Stimulated activated CD8-positive, alpha-beta memory T cell treated with anti-CD3 and anti-CD28 coated beads, Interleukin-12 subunit alpha, Interleukin-12 subunit beta, amount 100 ng/mL, for 1 hour (primary cell): ENCODE measurements at places on chromosomes 4 and X.

GRCh38 chr4:127957105-127957504, 7.9 kb downstream of the MFSD8 start:
- DNase-seq = no peak

DNA sequence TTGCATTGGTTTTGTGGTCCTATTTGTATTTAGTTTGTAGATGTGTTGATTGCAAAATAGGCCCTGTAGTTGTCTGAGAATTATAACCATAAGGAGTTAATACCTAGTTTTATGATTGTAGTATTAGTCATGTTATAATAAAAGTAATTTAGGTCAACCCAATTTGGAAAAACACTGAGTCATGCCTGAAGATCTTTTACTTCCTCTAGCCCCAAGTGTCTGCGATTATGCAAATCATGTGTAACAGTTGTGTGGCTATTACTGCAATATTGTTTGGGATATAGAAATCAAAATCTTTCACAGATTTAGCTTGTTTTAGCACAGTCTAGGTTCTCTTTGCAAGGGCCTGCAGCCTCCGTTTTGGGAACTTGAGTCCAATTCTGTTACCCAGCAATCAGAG, 12.6 kb downstream of the SRD5A3 start:
- DNase-seq = no peak

- DNase-seq = no peak
Measured at GRCh38 chr4:140000232-140000631, 153.8 kb downstream of the MAML3 start.

GRCh38 chr4:54228056-54228527, 1.0 kb upstream of the PDGFRA start:
- no peak for DNase-seq

DNA sequence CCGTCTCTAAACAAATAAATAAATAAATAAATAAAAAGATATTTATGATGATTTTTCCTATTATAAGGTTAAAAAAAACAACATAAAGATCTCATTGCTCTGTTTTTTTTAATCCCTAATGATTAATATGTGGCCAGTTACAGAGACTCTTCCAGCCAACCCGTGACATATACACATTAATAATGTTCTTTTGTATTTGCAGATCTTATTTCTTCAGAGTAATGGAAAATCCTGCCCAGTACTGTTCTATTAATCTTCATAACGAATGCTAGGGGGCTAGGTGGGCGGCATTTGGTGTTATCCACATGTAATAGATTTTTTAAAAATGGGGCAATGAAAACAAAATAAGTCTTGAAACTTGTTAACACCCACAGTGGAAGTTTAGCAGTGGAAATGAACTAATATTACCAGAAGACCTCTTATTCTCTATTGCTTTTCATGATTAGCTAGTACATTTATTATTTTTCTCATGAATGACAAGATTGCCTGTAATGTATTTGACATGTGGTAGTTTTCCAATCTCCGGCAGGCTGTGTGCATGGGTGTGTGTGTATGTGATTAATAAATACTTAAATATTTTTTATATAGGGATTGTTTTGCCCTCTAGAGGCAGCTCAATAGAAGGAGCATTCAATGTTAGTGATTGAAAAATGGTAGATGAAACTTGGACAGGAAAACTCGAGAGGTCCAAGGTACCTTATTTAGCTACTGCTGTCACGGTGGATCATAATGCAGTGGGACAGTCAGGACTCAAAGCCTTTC, 457.4 kb downstream of the IL1RAPL1 start:
- no peak for DNase-seq

GRCh38 chrX:137999071-137999470, 433.1 kb downstream of the ZIC3 start:
- DNase-seq = no peak

DNA sequence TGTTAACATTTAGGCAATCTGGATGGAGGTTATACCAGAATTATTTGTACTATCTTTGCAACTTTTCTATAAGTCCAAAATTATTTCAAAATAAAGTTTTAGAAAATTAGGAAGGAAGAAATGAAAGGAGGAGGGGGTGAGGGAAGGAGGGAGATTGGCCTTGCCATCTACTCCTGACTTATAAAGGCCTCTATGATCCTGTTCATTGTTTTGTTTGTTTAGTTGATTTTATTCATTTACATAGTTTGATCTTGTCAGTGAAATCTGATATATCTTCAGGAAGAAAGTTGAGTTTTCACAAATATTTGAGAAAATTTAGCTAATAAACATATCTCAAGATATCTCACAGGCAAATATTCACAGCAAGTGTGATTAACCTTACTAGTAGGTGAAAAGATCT, 189.3 kb upstream of the NOCT start:
- DNase-seq = no peak

DNA sequence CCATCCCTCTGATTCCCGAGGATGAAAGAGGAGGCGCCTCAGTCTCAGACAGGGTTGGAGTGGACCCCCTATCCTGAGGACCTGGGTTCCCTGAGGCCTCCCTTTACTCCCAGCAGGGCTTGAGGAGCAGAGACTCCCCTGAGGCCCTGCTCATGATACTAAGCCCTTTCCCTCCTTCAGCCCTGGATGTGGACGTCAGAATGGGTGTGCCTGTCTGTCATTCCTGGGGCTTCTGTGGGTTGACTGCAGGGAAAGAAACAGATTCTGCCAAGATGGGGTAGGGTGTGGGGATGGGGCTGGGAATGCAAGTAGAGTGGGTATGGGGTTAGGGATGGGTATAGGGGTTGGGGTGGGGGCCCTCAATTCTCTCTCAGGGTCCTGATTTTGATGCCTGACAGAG, 21.1 kb downstream of the MAGEA10 start:
- no peak for DNase-seq

DNA sequence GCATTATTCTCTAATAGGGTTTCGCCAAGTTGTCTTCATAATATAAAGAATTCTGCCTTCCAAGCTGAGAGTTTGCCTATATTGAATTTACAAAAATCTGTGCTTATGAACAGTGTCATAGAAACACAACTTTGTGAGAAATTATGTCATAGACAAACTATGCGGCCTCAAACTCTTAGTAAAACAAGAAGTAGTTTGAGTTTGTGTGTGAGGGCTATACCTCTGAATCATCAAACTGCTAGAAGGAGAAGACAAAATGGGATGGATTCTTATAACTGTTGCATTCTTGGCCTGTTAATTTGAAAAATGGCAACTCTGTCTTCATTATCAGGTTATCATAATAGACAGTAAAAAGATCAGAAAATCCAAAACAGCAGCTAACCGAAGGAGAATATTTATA, 46.1 kb upstream of the NAP1L5 start:
- DNase-seq = no peak

- DNase-seq = no peak
Measured at GRCh38 chr4:112564706-112565270, 48.8 kb upstream of the NEUROG2 start.

DNA sequence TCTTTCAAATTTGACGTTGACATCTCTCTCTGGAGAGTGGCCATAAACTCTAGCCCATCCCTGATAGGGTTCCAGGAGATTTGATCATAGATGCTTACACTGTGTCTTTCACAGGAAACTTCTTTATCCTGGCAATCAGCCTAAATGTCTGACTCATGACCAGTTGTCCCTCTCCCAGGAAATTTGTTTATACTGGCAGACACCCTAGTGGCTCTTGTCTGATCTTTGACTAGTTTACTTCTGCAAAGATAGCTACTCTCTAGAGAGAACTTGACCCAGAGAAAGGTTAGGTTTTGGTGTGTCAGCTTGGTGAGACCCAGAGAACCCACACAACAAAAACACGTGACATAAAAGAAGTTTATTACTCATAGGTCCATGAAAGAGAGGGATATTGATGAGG, 509.8 kb downstream of the CENPC start:
- DNase-seq = no peak
